ENCODE measurements at places on chromosomes 11 and 22.

GRCh38 chr11:113436672-113437252, 38.4 kb downstream of the DRD2 start:
- no peak for DNase-seq

- no peak for DNase-seq
Measured at GRCh38 chr11:74380746-74381439, 17.3 kb downstream of the PGM2L1 start.

GRCh38 chr11:44057340-44057739, 8.7 kb upstream of the ACCS start:
- no peak for DNase-seq

DNA sequence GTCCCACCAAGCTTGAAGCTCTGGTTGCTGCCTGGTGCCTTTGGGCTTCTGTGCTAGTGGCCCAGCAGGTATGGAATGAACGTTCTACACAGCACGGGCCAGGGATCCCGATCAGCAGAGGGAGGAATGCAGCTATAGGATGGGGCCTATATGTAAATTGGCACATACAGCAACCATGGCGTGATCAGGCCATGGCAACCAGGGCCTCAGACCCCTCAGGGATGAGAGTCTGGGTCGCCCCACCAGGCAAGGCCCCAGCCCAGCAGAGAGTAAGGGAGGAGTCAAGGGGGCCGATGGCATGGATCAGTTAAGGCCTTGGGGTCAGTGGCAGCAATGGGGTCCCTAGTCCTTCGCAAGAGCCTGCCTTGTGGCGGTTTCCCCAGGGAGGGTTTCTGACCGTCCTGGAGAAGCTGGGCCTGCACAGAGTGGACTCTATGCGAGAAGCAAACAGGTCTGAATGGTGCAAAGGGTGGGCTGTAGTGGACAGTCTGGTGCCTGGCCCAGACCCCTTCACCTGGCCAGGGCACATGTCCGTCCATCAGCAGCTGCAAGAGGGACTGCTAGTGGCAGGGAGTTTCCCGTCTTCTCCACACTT, 98.6 kb downstream of the RPS6KA4 start:
- no peak for DNase-seq

GRCh38 chr11:10699072-10699471, 5.5 kb upstream of the IRAG1 start:
- no peak for DNase-seq

GRCh38 chr11:131652231-131652630, 281.8 kb downstream of the NTM start:
- DNase-seq = no peak

- no peak for DNase-seq
Measured at GRCh38 chr11:38176686-38177322, 1578.8 kb upstream of the RAG2 start.

DNA sequence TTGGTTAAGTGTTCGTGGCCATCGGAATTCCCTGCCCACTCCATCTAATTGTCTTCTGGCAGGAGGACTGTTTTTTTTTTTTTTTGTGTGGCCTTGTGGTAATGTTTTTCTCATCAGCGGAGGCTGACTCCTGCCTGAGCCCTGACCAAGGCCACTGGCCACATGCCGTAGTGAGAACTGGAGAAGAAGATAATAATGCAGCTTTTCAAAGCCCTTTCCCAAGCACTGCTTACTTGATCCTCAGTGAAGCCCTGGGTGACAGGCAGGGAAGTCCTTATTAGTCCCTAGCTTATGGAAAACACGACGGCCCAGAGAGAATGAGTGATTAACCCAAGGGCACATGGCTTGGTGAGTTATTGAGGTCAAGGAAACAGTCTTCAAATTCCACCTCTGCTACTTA, 71.2 kb downstream of the ADM start:
- DNase-seq = no peak

DNA sequence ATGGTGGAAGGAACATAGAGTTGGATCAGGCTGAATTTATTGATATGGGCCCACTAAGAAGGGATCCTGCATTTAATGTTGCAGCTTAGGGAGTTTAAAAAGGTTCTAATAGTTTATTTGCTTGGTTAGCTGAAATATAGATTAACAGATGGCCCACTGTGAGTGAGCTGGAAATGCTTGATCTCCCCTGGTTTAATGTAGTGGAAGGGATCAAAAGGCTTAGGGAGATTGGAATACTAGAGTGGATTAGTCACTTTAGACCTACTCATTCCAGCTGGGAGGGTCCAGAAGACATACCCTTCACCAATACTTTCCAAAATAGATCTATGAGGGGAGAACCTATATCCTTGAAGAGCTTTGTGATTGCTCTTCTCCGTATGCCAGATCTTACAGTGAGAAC, 130.1 kb upstream of the ZC3H12C start:
- no peak for DNase-seq

DNA sequence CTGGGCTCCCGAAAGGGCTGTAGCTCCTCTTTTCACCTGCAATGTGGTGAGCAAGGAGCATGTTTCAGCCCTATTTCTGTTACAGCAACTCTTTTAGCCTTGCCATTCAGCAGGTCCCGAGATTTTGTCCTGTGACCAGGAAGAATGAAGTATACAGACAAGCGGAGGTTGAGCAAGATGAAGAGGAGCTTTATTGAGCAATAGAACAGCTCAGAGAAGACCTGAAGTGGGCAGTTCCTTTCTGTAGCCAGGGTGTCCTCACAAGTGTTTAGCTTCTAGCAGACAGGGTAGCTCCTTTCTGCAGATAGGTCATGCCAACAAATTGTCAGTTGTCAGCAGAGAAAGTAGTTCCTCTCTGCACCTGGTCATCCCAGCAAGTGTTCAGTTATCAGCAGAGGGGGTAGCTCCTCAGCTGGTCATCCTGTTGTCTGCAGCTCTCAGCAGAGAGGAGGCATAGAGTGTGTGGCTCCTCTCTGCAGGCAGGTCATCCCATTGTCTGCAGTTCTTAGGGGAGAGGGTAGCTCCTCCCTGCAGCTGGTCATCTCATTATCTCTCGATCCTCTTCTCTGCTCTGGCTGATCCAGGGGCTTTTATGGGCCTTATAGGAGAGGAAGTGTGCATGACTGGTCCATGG, 5.4 kb upstream of the OR56A4 start:
- no peak for DNase-seq

DNA sequence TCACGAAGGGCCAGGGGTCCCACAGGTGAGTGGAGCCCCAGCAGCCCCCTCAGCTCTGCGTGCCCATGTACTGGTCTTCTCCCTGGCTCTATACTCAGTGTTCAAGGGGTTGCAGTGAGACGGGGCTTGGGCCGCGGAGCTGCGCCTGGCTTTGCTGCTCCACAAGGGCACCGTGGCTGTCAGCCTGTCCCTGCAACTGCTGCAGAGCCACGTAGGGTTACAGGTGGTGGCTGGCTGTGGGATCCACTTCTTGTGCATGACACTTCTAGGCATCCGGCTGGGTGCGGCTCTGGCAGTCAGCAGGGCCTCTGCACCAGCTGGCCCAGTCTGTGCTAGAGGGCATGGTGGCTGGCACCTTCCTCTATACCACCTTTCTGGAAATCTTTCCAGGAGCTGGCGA, 14.3 kb downstream of the MTFP1 start:
- no peak for DNase-seq

DNA sequence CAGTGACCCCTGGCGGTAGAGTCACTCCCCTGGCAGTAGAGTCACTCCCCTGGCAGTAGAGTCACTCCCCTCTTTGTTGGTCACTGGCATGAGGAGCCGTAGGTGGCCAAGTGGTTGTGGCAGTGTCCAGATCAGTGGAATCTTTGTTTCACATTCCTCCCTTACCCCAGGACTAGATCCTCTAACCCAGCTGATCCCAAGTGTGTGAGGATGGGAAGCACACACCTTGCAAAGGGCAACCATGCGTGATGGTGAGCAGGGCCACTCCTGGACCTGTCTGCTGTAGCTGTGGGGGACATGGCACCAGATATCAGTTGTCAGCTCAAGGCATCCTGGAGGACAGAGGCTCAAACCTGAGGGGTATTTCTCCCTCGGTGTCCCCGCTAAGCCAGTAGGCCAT, 37.8 kb downstream of the OSBP2 start:
- DNase-seq = no peak

GRCh38 chr22:17302616-17303015, 66.6 kb upstream of the CECR2 start:
- no peak for DNase-seq

DNA sequence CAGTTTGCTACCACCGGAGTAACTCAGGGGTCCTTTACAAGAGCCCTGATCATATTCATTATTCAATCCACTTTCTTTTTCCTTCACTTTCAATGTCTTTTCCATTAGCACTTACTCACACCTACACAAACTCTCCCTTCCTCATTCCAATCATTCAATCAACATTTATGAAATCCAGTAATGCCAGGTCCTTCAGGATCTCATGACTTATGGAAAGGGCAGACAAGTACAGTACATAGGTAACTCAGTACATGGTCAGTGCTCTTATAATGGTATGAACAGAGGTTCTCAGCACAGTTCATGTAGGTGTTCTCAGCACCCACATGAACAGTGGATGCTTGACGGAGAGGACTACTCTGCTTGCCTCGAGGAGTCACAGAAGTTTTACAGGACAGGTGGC, 106.6 kb downstream of the USP35 start:
- DNase-seq = no peak

DNA sequence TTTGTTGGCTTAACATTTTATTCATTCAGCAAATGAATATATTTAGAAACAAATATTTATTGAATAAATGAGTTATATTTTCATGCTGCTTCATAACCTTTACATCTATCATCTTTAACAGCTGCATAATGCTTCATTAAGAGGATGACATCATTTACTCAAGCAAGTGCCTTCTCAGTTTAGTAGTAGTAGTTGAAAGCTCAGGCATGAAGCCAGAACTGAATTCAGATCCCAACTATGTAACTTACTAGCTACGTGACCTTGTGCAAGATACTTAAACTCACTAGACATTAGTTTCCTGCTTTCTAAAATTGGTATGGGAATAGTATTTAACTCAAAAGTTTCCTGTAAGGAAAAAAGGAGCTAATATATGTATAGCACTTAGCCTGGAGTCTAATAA, 90.3 kb downstream of the TMPRSS5 start:
- no peak for DNase-seq

Measured in erythroblast (primary cell).